Memory B cell (primary cell): ENCODE measurements at places on chromosomes 12 and 14.

DNA sequence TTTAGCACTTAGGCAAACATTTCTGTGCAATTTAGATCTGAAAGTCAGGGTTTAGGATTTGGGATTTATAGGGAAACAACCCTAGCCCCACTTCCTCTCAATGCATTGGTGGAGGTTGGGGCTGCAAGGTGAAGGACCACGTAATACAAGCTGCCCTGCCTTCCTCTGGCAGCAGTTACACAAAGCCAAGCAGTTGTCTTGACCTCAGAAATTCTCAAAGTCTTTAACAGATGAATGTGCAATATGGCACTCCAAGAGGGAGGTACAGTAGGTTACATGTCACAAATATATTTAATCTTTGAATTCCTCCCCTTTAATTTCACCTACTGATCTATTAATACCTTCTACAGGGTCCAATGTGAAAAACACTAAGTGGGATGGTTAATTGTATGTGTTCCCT is 23.9 kb downstream of the IFNG-AS1 start:
- no peak for DNase-seq

DNA sequence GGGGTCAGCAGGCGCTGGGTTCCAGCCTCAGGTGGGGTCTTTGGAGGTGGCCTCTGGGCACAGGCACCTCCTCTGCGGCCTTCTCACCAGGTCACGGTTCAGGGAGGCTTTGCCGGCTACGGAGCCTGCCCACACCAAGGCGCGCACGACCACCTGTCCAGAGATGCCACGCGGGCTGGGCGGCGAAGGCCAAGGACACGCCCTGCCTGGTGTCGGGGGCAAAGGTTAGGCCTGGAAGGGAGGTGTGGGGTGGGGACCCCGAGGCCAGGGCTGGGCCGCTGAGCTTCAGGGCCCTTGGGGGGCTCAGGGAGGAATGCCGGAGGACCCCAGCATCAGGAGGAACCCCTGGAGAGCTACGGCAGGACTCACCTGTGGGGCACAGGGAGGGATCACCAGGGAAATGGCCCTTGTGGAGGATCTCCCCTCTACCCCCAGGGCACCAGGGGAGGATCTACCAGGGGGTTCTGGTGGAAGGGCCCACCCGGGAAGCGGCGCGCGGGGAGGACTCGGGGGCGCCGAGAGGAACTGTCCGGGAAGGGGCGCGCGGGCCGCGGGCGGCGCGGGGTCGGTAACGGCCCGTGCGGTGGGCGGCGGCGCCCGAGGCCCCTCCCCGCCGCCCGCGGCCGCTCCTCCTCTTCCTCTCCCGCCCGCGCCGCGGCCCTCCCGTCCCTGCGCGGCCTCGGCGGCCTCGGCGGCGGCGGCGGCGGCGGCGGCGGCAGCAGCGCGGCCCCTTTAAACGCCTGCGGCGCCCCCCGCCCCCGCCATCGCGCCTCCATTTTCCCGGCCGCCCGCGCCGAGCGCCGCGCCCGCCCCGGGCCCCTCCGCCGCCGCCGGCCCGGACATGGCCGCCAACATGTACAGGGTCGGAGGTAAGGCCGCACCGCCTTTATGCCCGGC is at the start of gene MTA1:
TSS of gene MTA1 (plus strand) at position 633 of the 897 bp plus-strand sequence. CDS start at position 842, 209 bp downstream.
- peak; percentile 38 for DNase-seq

DNA sequence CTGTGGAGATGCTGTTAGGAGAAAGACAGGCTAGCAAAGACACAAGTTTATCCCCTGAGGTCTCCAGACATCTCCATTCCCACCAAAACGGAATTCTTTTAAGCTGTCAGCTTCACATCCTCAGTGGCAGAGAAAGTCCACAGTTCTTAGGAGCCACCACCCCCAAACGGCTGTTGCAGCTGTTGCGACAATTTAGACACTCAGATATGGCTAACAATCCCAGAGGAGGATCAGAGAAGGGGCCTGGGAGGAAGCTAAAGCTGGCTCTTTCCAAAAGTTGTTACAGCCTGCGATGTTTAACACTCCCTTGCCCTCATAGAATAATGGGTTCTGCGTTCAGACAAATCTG is 1.9 kb upstream of the ATP5MC2 start:
- DNase-seq = no peak

- no peak for DNase-seq
Observed at GRCh38 chr14:21066882-21067502, 3.1 kb upstream of the ARHGEF40 start.

DNA sequence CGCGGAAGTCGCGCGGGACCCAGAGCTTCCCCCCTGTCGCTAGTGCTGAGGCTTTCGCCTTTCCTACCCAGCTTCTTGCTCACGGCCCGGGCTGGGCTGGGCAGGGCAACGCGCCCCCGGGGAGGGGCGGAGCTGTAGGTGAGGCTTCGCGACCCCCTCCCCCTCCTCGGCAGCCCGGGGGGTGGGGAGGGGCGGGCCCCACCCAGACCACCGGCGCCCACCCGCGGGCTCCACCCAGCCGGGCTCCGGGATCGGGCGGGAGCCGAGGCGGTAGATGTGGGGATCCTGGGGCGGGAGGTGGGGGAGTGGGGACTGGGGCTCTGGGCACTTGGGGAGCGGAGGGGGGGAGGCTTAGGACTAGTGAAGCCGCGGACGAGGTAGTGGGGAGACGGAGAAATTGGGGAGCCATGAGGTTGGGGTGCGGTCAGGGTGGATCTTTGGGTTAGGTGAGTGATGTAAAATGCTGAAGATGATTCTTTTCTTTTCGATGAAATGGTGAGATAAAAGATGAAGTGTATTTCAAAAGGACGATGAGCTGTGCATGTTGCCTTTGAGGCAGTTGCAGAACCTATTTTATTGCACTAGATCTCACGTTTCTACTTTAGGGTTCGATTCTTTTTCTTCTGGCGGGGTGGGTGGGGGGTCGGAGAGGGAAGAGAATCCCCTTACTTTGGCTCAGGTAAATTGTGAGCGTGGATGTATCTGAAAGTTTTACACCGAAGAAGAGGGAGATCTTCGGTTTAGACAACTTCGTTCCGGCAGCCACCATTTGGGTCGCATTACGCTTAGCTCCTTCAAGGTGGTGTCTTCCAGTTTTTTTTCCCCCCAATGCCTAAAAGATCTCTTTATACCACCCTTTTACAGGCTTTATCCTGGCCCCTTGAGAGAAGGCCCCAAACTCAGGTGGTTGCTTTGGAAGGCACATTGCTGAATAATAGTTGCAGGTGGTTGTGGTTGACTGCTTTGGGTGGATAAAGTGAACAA is 619 bp downstream of the ERC1 start:
- no peak for DNase-seq

GRCh38 chr12:61765926-61766325 is 494.3 kb upstream of the USP15 start:
- no peak for DNase-seq

DNA sequence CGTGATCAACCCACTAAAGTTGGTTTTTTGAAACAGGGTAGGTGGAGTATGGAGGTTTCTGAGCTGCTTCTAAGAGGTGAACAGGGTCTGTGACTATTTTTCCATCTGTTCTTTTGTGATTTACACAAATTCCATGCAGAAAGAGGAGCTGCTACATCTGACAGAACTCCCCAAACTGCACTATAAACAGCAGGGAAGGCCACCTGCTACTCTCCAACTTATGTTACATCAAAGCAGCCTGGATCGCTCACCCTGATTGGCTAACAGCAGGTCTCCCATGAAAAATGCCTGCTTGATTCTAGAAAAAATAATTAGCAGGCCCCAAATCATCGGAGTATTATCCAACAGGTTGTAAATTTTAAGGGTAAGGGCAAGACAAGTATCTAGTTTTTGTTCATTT is 282.9 kb upstream of the FLRT2 start:
- no peak for DNase-seq

- no peak for DNase-seq
Observed at GRCh38 chr12:84877340-84877739, 35.3 kb downstream of the SLC6A15 start.

GRCh38 chr12:29460082-29460481 is 37.4 kb downstream of the OVCH1 start:
- no peak for DNase-seq

- no peak for DNase-seq
Observed at GRCh38 chr12:71303199-71303598, 136.4 kb upstream of the LGR5 start.

GRCh38 chr14:28656704-28657255 is 109.8 kb upstream of the FOXG1 start:
- no peak for DNase-seq

- DNase-seq = no peak
Observed at GRCh38 chr12:113397497-113398197, 6.0 kb downstream of the SDS start.

DNA sequence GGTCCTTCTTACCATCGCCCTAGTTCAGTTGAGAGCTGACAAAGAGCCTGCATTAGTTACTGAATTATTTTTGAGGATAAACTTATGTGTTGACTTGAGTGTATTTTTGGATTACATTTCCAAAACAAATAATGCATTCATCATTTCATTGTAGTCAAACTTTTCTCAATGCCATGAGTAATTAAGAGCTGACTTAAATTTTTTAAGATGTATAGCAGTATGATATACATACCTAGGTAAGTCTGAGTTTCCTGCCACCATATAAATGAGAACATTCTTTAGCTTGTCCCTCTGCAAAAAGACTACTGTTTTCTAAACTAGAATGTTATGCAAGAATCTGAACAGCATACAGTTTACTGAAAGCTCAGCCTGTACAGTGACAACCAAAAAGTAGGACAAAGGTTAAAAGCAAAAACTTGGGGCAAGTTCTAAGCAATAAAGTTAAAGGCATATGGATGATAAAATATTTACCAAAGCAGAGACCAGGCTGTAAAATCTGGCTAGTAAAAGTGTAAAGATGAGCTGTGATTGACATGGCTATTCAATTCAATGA is 82.1 kb upstream of the FERMT2 start:
- DNase-seq = no peak

DNA sequence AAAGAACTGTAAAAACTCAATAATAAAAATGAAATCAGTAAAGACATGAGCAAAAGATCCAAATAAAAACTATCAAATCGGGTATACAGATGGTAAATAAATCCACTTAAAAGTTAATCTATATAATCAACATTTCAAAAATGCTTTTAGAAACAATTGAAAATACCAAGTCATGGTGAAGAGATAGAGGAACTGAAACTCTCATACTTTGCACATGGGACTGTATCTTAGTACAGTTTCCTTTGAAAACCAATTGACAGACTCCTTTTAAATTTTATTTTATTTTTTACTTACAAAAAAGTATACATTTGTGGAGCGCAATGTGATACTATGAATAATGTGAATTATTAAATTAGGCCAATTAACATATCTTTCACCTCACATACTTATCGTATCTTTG is 98.6 kb upstream of the FAR2 start:
- no peak for DNase-seq

- DNase-seq = peak; percentile 7
Observed at GRCh38 chr12:10130042-10130441, at the start of gene CLEC7A. Gene CLEC7A, minus strand, starts transcription at chr12:10130199. Its CDS starts 117 bp downstream, at chr12:10130082.

DNA sequence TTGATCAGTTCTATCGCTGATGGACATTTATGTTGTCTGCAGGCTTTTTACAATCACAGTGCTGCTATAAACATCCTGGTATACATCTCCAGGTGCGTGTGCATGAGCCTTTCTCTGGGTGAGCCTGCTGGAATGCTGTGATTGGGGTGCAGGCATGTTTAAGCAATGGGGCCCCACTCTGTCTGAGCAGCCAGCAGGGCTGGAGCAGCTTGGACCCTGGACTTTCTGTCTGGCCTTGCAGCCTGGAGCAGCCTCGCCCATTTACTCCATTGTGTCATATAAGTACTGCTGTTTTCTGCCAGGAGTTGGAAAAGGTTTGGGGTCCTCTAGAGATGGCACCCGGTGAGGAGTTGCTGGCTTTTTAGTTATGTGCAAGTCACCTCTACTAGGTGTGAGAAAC is 199.0 kb downstream of the KIF26A start:
- no peak for DNase-seq

DNA sequence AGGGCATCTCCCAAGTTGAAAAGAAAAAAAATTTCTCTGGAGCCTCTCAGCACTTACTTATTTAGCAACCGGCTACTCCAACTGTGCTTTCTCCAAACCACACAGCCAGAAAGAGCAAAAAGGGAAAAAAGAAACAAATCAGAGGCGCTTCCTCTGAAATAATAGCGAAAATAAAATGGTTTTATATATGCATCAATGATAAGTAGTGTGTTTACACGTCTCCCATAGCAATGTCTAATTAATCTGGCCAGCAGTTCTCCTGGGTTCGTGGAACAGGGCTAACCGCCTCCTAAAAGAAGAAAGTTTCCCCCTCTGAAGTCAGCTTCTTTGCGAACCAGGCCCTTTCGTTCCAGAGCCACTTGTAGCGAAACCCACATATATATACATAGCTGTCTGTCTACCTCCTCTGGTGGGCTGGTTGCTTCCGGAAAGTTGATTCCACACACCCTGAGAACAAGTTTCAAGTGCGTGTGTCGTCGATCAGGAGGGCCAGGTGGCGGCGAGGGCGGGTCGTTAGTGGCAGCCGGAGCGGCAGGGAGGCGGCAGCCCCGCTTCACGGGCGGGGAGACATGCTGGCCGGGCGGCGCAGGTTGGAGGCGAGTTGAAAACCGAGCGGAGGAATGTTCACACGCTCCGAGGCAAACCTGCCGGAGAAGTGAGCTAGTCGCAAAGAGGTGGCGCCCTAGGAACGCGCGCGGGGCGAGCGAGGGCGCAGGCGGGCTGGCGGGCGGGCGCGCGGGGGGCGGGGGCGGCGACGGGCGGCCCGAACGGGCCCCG is 2.7 kb downstream of the PTHLH start:
- peak; percentile 25 for DNase-seq

- DNase-seq = no peak
Observed at GRCh38 chr12:130761537-130762318, 45.6 kb upstream of the RIMBP2 start.

DNA sequence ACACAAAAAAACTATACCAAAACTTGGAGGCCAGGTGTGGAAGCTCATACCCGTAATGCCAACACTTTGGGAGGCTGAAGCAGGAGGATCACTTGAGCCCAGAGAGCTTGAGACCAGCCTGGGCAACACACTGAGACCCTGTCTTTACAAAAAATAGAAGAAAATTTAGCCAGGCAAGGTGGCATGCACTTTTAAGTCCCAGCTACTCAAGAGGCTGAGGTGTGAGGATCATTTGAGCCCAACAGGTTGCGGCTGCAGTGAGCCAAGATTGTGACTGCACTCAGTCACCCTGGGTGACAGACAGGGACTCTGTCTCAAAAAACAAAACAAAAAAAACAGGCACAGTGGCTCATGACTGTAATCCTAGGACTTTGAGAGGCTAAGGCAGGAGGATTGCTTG is 75.4 kb downstream of the RNF34 start:
- DNase-seq = no peak

DNA sequence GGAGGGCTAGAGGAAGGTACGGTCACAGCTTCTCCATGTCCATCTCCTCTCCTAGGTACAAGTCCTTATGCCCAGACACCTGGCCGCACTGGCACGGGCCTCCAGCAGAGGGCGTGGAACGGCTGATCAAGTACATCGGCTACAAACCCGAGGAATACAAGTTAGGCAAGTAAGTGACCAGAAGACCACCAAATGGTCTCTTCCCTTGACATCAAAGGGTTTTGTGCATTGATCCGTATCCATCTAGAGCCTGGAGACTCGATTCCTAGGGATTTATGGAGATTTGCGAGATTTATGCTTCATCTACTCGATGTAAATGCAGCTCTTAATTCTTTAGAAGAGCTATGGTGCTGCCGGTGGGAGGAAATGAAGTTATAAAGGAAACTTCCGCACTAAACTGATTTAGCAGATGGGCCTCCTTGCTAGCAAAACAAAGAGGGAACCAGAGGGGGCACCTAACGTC is 44.2 kb downstream of the KCTD10 start:
- DNase-seq = peak; percentile 67

- DNase-seq = peak; percentile 22
Observed at GRCh38 chr14:21933681-21934080, 260.1 kb upstream of the OR4E1 start.

GRCh38 chr14:56858422-56858821 is 48.1 kb upstream of the OTX2 start:
- no peak for DNase-seq
